Chondrocyte (in vitro differentiated cells): ENCODE measurements at places on chromosomes 16 and 17.
A peak's percentile ranks its signal among the peaks of the same experiment; 100 is the strongest.

DNA sequence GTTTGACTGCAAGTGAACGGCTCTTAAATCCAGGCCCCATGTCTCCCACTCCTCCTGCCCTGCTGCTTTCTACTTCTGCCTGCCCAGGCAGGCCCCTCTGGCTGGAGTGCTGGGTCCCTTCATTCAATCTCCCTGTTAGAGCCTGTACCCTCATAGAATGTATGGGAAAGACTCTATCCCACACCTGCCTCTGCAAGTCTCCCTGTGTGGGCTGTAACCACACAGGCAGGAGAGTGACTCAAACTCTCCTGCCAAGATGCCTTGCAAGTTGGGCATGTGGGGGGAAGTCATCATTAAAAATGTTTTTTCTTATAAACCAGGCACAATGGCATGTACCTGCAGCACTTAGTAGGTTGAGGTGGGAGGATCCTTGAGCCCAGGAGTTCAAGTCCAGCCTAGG, 77.5 kb downstream of the PLXDC1 start:
- no peaks in the 10 kb centered on the region for H3K27me3 ChIP-seq
- peaks cover 16% of the 10 kb centered on the region for H3K4me1 ChIP-seq
- no peak overlapping the region for H3K27ac ChIP-seq
- H3K36me3 ChIP-seq, result peaks cover 5% of the 10 kb centered on the region

DNA sequence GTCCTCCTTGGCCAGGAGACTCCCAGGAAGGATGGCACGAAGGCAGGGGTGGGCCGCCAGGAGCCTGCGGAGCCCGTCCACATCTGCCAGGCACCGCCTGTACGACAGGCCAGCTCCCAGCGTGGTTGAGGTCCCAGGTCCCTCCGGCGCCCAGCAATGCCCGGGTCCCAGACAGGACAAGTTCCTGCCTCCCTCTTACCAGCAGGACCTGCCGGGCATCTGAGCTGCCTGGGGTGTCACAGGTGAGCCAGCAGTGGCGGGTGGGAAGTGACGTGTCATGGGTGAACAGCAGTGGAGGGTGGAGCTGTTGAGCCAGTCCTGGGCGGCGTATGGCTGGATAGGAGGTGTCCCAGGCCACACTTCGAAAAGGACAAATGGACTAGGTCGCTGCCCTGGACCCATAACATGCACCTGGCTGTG, 15.7 kb upstream of the BAHCC1 start:
- H3K4me1 ChIP-seq, result no peaks in the 10 kb centered on the region
- no peaks in the 10 kb centered on the region for H3K27me3 ChIP-seq
- H3K27ac ChIP-seq, result no peak overlapping the region
- no peaks in the 10 kb centered on the region for H3K36me3 ChIP-seq

- peaks cover 12% of the 10 kb centered on the region for H3K27me3 ChIP-seq
- H3K36me3 ChIP-seq, result no peaks in the 10 kb centered on the region
- no peak overlapping the region for H3K4me3 ChIP-seq
- DNase-seq, result no peak
- H3K4me1 ChIP-seq, result no peaks in the 10 kb centered on the region
Measured at GRCh38 chr16:81214745-81215166, 23.7 kb upstream of the BCO1 start.

DNA sequence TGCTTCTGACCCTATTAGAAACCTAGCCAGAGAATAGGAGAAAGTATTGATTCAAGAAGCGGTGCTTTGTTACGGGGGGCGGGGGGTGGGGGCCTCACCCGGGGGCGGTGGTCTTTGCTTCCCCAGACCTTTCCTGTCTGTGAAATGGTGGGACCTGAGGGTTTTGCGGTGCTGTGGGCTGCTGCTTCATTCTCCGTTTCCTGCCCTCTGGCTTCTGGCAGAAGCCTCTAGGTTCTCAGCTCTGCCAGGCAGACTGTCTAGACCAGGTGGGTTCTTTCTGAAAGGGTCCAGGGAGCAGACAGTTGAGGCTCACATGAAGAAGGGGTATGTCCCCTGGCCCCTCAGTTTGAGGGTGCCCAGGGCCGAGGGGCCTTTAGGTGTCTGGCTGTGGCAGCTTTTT, 14.0 kb downstream of the GSE1 start:
- DNase-seq, result no peak
- peaks cover 4% of the 10 kb centered on the region for H3K4me1 ChIP-seq
- peaks cover 7% of the 10 kb centered on the region for H3K36me3 ChIP-seq
- no peaks in the 10 kb centered on the region for H3K27me3 ChIP-seq

DNA sequence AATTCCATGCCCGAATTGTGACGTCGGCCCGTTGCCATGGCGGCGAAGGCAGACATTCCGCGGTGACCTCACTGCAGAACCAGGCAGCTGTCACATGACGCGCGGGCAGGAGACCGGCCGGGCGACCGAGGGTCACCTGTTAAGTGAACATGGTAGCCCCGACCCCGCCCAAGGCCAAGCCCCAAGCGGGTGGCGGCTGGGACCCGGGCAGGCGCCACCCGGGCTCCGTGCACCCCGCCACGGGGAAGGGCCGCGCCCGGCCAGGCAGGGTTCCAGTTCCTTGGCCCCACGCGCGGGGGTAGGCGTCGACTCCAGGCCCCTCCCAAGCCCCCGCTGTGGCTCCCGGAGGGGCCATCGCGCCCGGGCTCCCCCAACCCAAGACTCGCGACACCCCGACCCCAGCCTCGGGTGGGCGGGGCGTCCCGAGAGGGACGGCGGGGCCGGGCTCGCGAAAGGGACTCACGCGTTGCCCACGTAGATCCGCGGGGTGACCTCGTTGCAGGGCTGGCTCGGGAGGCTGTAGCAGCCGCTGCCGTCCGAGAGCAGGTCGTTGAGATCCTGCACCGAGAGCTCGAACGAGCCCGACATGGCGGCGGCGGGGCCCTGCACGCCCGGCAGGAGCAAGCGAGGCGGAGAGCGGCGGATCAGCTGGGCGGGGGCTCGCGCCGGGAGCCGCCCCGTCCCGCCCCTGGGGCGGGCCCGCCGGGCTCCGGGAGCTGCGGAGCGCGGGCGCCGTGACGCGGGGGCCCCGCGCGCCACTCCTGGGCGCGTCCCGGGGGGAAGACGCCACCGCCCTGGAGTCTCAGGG, at the start of gene DUSP3:
DUSP3 (minus strand) TSS at position 641 of the 808 bp plus-strand sequence; CDS start at position 588, 53 bp downstream.
- H3K27ac ChIP-seq, result peak within 1 kb of the TSS; percentile 91
- peak; percentile 97 for DNase-seq
- peaks cover 12% of the 10 kb centered on the region for H3K36me3 ChIP-seq
- H3K4me1 ChIP-seq, result peaks cover 22% of the 10 kb centered on the region
- peak within 1 kb of the TSS; percentile 81 for H3K4me3 ChIP-seq

- peak overlapping the region; percentile 97 for H3K27ac ChIP-seq
- peaks cover 27% of the 10 kb centered on the region for H3K4me1 ChIP-seq
- peaks cover 8% of the 10 kb centered on the region for H3K36me3 ChIP-seq
- H3K4me3 ChIP-seq, result peak overlapping the region; percentile 98
- no peak for DNase-seq
Measured at GRCh38 chr16:67936880-67937605, 393 bp upstream of the PSMB10 start.

- no peak overlapping the region for H3K4me3 ChIP-seq
- peaks cover 3% of the 10 kb centered on the region for H3K36me3 ChIP-seq
- H3K27ac ChIP-seq, result peak overlapping the region; percentile 59
- no peaks in the 10 kb centered on the region for H3K27me3 ChIP-seq
Measured at GRCh38 chr16:56910112-56910511, 21.8 kb upstream of the HERPUD1 start.

- peaks cover 7% of the 10 kb centered on the region for H3K4me1 ChIP-seq
- no peak for DNase-seq
- H3K36me3 ChIP-seq, result no peaks in the 10 kb centered on the region
- H3K4me3 ChIP-seq, result no peak overlapping the region
- peaks cover 4% of the 10 kb centered on the region for H3K27me3 ChIP-seq
Measured at GRCh38 chr17:6255322-6255721, 179.6 kb downstream of the AIPL1 start.

DNA sequence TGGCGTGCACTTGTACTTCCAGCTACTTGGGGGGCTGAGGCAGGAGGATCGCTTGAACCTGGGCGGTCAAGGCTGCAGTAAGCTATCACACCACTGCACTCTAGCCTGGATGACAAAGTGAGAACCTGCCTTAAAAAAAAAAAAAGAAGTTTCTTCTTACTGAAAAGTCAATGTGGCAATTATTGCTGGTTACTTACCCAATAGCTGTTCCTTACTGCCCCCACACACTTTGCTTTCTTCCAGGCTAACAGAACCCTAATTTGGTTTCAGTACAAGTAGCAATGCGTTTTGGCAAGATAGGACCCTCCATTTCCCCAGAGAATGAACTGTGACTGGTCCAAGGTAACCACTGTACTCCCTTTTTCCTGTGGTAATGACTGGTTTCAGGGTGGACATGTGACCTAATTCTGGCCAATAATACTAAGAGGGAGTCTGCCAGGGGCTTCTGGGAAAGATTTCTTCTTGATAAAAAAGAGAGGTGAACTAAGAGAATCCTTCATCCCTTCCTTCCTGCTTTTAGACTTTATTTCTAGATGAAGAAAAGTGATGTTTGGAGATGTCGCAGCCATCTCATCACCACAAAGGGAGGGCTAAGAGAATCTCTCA, 58.8 kb upstream of the MSI2 start:
- no peak for DNase-seq
- H3K27ac ChIP-seq, result no peak overlapping the region
- H3K4me1 ChIP-seq, result no peaks in the 10 kb centered on the region
- no peaks in the 10 kb centered on the region for H3K36me3 ChIP-seq

GRCh38 chr16:57519796-57520360, 16.5 kb downstream of the CCDC102A start:
- no peak overlapping the region for H3K27ac ChIP-seq
- peaks cover 18% of the 10 kb centered on the region for H3K36me3 ChIP-seq
- no peak overlapping the region for H3K4me3 ChIP-seq
- peaks cover 8% of the 10 kb centered on the region for H3K4me1 ChIP-seq
- H3K27me3 ChIP-seq, result no peaks in the 10 kb centered on the region

DNA sequence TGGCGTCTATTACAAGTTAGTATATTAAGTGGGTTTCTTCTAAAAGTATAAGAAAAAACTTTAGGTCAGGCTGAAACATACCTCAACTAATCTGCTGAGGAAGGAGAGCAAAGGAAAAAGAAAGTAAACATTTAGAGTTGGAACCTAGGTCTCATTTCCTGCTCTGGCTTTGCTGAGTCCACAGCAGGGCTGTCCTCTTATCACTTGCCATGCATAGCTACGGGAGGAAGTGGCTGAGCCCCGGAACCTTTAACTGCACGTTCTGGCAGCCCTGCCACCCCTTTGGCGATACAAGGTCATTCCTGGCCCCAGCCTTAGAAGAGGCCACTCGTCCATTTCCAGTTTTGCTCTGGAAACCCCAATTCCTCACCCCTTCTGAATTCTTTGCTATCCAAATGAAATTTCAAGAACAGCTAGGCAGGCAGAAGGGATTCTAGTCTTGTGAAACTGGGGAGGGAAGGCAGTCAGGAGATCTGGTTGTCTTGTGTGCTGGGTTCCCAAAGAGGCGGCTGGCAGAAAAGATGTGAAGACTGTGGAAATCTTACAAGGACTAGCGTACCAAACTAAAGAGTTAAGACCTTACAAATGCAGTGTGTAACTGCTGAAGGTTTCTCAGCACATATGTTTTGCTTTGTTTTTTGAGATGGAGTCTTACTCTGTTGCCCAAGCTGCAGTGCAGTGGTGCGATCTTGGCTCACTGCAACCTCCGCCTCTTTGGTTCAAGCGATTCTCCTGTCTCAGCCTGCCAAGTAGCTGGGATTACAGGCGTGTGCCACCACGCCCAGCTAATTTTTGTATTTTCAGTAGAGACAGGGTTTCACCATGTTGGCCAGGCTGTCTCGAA, 19.1 kb downstream of the WIPI1 start:
- H3K4me3 ChIP-seq, result no peak overlapping the region
- H3K27me3 ChIP-seq, result no peaks in the 10 kb centered on the region
- no peak for DNase-seq
- H3K36me3 ChIP-seq, result peaks cover 27% of the 10 kb centered on the region

DNA sequence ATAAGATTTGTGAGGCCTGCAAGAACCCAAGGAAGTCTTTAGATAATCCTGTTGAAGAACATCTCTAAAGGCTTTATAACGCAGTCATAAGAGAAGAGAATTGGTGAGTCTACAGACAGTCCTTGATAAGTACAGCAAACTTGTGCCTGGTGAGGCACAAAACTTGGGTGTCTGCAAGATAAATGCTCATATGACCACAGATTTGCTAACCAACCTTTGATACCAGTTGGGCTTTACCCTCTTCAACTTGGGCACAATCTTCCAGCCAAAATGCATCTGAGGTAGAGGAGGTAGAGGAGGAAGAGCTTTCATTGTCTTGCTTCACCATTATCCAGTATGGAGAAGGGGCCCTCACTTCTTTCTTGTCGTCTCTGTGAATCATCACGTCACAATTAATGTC, 16.9 kb downstream of the PDZD9 start:
- no peaks in the 10 kb centered on the region for H3K4me1 ChIP-seq
- H3K36me3 ChIP-seq, result peaks cover 35% of the 10 kb centered on the region
- no peak overlapping the region for H3K27ac ChIP-seq
- no peaks in the 10 kb centered on the region for H3K27me3 ChIP-seq
- no peak overlapping the region for H3K4me3 ChIP-seq

GRCh38 chr16:8110572-8111514, 479.5 kb downstream of the TMEM114 start:
- H3K27me3 ChIP-seq, result no peaks in the 10 kb centered on the region
- no peak overlapping the region for H3K27ac ChIP-seq
- no peak for DNase-seq
- no peaks in the 10 kb centered on the region for H3K36me3 ChIP-seq
- H3K4me1 ChIP-seq, result no peaks in the 10 kb centered on the region

DNA sequence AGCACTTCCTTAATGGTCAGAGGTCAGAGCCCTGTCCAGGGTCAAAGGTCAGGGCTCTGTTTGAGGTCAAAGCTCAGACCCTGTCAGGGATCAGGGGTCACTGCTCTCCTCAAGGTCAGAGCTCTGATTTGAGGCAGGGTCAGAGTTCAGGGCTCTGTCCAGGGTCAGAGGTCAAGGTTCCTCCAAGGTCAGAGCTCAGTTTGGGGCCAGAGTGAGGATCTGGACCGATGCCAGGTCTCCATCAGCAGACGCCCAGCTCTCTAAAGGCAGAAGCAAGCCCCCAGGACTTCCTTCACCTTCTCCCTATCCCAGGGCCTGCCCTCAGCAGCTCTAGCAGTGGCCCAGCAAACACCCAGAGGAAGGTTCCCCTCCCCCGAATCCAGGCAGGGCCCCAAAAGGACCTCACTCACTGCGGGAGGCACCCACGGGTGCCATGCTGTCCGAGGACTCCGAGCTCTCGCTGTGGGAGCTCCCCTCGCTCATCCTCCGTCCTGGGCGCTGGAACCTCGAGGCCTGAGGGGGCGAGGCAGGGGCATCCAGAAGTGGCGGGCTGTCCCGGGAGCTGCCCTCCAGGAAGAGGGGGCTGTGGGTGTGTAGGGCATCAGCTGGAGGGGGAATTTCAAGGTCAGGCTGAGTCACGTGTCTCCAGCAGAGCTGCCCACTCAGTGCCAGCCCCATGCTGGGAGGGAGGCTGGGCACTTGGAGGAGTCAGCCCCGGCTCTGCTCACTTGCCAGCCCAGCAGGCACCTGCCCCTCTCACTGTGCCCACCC, 26.7 kb downstream of the PIMREG start:
- H3K4me1 ChIP-seq, result peaks cover 13% of the 10 kb centered on the region
- H3K4me3 ChIP-seq, result no peak overlapping the region
- no peak for DNase-seq
- H3K27me3 ChIP-seq, result no peaks in the 10 kb centered on the region

DNA sequence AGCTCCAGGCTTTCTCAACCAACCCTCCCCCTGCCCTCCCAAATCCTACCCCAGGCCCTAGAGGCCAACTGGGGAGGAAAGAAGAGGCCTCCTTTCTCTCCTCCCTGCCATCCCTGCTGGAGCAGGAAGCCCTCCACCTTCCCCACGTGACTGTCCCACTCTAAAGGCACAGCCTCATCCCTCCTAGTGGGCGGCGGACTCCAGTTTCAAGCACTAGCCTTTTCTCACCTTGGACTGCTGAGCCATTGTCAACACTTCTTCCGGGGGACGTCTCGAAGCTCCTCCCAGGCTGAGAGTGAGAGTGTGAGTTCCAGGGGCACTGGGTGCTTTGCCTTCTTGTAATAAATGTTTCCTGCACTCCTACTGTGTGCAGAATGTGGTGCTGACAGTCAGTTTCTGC, 21.4 kb upstream of the IRX6 start:
- DNase-seq, result no peak
- peaks cover 33% of the 10 kb centered on the region for H3K27me3 ChIP-seq
- no peaks in the 10 kb centered on the region for H3K36me3 ChIP-seq
